ENCODE measurements at places on chromosomes 1 and 21. TPM values are rescaled to one million over a fixed set of nuclear protein-coding genes. Genes with fewer than 3 reads are reported as not detected.
A peak's percentile ranks its signal among the peaks of the same experiment; 100 is the strongest.

- DNase-seq = no peak
- H3K4me1 ChIP-seq = no peaks in the 10 kb centered on the region
- H3K4me3 ChIP-seq = peak overlapping the region; percentile 41
- no peaks in the 10 kb centered on the region for H3K27me3 ChIP-seq
- H3K27ac ChIP-seq = peak overlapping the region; percentile 84
- H3K36me3 ChIP-seq = no peaks in the 10 kb centered on the region
Measured at GRCh38 chr1:230753191-230753585, 6.0 kb downstream of the CAPN9 start.

- H3K4me1 ChIP-seq = no peaks in the 10 kb centered on the region
- H3K36me3 ChIP-seq = no peaks in the 10 kb centered on the region
- H3K4me3 ChIP-seq = no peak overlapping the region
- no peak for DNase-seq
- H3K27ac ChIP-seq = no peak overlapping the region
- no peaks in the 10 kb centered on the region for H3K27me3 ChIP-seq
Measured at GRCh38 chr1:235442788-235443429, 61.3 kb downstream of the B3GALNT2 start.

- DNase-seq = no peak
- H3K36me3 ChIP-seq = no peaks in the 10 kb centered on the region
- no peaks in the 10 kb centered on the region for H3K4me1 ChIP-seq
Measured at GRCh38 chr21:39662411-39662953, 49.7 kb downstream of the B3GALT5 start.

- H3K27me3 ChIP-seq = no peaks in the 10 kb centered on the region
- H3K27ac ChIP-seq = no peak overlapping the region
- H3K36me3 ChIP-seq = no peaks in the 10 kb centered on the region
- H3K4me1 ChIP-seq = no peaks in the 10 kb centered on the region
- H3K4me3 ChIP-seq = no peak overlapping the region
Measured at GRCh38 chr1:2927393-2928360, 93.6 kb upstream of the ACTRT2 start.

GRCh38 chr1:199157494-199157893, 518.7 kb downstream of the PTPRC start:
- no peaks in the 10 kb centered on the region for H3K4me1 ChIP-seq
- H3K4me3 ChIP-seq = no peak overlapping the region
- no peak for DNase-seq
- no peaks in the 10 kb centered on the region for H3K27me3 ChIP-seq
- H3K27ac ChIP-seq = no peak overlapping the region

GRCh38 chr1:31939484-31940329, 1.5 kb upstream of the PTP4A2 start:
- H3K4me1 ChIP-seq = peaks cover 6% of the 10 kb centered on the region
- DNase-seq = peak; percentile 60
- H3K27ac ChIP-seq = peak overlapping the region; percentile 90
- H3K4me3 ChIP-seq = no peak overlapping the region
- no peaks in the 10 kb centered on the region for H3K36me3 ChIP-seq

DNA sequence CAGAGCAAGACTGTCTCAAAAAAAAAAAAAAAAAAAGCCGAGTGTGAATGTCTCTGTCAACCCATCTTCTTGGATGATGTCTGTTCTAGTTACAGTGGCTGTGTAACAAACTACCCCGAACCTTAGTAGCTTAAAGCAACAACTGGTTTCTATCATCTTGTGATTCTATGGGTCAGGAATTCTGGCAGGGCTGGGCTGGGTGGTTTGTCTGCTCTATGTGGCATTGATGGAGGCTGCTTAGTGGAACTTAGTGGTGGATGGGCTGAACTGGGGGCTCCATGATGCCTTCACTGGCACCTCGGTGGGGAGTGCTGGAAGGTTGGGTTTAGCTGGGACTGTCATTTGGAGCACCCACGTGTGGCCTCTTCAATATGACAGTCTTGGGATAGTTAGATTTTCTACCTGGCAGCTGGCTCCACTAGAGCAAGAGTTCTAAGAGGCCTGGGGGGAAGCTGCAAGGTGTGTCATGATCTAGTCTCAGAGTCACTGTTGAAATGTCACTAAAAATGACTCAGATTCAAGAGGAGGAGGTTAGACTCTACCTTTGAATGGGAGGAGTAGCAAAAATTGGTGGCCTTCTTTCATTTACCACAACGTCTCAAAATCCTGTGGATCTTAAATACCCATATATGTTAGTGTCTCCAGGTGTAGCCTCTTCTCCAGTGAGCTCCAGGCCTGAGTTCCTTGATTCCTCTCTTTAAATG, 18.6 kb downstream of the ACOT11 start:
- no peaks in the 10 kb centered on the region for H3K36me3 ChIP-seq
- no peak overlapping the region for H3K27ac ChIP-seq
- no peak overlapping the region for H3K4me3 ChIP-seq
- no peak for DNase-seq
- no peaks in the 10 kb centered on the region for H3K4me1 ChIP-seq

- no peaks in the 10 kb centered on the region for H3K36me3 ChIP-seq
- H3K4me1 ChIP-seq = no peaks in the 10 kb centered on the region
- H3K4me3 ChIP-seq = no peak overlapping the region
- DNase-seq = no peak
- no peak overlapping the region for H3K27ac ChIP-seq
Measured at GRCh38 chr1:157983787-157984186, 9.7 kb upstream of the KIRREL1 start.

GRCh38 chr1:30046751-30047150, 676.6 kb downstream of the MATN1 start:
- H3K4me3 ChIP-seq = no peak overlapping the region
- H3K27ac ChIP-seq = no peak overlapping the region
- no peaks in the 10 kb centered on the region for H3K4me1 ChIP-seq
- no peaks in the 10 kb centered on the region for H3K27me3 ChIP-seq

DNA sequence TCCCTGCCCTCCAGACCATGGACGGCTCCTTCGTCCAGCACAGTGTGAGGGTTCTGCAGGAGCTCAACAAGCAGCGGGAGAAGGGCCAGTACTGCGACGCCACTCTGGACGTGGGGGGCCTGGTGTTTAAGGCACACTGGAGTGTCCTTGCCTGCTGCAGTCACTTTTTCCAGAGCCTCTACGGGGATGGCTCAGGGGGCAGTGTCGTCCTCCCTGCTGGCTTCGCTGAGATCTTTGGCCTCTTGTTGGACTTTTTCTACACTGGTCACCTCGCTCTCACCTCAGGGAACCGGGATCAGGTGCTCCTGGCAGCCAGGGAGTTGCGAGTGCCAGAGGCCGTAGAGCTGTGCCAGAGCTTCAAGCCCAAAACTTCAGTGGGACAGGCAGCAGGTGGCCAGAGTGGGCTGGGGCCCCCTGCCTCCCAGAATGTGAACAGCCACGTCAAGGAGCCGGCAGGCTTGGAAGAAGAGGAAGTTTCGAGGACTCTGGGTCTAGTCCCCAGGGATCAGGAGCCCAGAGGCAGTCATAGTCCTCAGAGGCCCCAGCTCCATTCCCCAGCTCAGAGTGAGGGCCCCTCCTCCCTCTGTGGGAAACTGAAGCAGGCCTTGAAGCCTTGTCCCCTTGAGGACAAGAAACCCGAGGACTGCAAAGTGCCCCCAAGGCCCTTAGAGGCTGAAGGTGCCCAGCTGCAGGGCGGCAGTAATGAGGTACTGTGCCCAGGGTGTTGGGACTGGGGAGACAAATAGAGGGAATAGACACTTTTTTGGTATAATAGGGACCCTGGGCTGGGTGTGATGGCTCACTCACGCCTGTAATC, 1.0 kb downstream of the ZBTB48 start:
- no peaks in the 10 kb centered on the region for H3K36me3 ChIP-seq
- no peak for DNase-seq
- no peaks in the 10 kb centered on the region for H3K27me3 ChIP-seq
- peak overlapping the region; percentile 97 for H3K27ac ChIP-seq
- peaks cover 6% of the 10 kb centered on the region for H3K4me1 ChIP-seq

GRCh38 chr1:79903321-79903720, 896.8 kb upstream of the ADGRL4 start:
- no peak overlapping the region for H3K4me3 ChIP-seq
- H3K27ac ChIP-seq = no peak overlapping the region
- no peaks in the 10 kb centered on the region for H3K27me3 ChIP-seq
- H3K36me3 ChIP-seq = no peaks in the 10 kb centered on the region

DNA sequence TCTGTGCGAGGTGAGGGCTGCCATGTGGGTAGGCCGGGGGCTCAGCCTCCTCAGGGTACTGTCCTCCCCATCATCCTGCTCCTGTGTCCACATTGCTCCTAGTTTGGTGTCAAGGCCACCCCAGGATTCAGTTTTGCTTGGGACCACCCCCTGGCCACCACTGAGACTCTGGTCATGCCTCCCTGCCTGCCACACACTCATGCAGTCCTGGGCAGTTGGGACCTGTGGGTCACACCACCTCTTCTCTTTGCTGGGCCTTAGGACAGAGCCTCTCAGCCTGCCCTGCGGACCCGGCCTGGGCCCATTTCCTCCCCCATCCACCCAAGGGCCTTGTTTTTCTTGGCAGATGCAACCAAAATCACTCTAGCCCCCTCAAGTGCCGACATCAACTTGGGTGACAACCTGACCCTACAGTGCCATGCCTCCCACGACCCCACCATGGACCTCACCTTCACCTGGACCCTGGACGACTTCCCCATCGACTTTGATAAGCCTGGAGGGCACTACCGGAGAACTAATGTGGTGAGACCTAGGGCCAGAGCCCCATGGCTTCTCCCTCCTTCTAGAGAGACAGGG, 19.4 kb downstream of the TMEM81 start:
- no peak overlapping the region for H3K27ac ChIP-seq
- no peaks in the 10 kb centered on the region for H3K36me3 ChIP-seq
- no peak overlapping the region for H3K4me3 ChIP-seq

DNA sequence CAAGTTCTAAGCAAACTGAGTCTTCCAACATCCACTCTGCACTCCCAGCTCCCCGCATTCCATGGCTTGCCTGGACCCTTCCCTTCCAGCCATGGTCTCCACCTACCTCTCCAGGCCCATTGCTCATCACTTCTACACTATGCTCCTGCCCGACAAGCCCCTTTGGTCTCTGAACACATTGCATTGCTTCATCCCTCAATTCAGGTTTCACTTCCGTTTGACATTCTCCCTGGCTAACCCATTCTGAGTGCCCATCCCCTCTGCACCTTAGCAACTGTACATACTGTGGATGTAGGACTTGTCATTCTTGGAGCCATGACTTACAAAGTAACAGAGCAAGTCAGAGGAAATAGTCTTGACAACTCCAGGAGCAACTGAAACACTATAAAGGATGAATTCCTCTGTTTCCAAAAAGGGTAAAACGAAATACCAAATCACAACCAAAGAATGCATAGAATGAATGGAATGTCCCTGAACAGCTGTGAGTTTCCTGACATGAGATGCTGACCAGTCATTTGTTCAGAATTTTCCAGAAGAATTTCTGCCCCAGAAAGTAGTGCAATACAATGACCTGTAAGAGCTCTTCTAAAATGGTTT, 66.7 kb downstream of the KCNJ6 start:
- H3K27me3 ChIP-seq = peaks cover 18% of the 10 kb centered on the region
- H3K4me3 ChIP-seq = no peak overlapping the region
- no peaks in the 10 kb centered on the region for H3K36me3 ChIP-seq
- H3K4me1 ChIP-seq = no peaks in the 10 kb centered on the region

DNA sequence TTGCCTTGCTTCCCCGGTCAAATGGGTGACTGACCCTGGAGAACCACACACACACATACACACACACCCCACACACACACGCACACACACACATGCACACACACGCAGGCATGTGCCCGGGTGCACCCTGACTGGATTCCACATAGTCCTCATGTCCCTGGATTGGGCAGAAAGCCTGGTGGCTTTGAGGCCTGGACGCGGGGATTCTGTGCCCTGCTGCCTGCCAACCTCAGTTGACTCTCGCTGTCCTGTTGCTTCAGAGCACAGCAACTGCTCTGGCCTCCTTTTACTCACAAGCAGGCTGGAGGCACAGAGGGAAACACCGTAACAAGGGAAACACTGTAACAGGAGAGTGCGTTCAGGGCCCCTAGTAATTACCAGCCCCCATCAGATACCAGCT, 6.4 kb downstream of the RORC start:
- H3K36me3 ChIP-seq = no peaks in the 10 kb centered on the region
- H3K4me3 ChIP-seq = no peak overlapping the region
- DNase-seq = no peak
- H3K4me1 ChIP-seq = peaks cover 15% of the 10 kb centered on the region
- no peaks in the 10 kb centered on the region for H3K27me3 ChIP-seq

DNA sequence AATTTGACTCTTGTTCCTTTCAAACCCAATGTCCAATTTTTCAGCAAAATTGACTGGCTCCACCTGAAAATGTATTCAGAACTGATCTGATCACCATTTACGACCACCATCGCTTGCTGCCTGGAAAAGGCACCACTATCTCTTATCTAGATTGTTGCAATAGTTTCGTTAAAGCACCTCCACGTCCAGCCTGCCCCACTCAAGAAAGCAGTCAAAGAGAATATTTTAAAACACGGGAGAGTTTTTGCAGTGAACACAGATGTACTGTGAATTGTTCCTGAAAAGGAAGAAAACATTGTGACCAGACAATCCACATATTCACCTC, 4.0 kb upstream of the OR11L1 start:
- DNase-seq = no peak
- no peaks in the 10 kb centered on the region for H3K4me1 ChIP-seq
- H3K27me3 ChIP-seq = no peaks in the 10 kb centered on the region
- H3K36me3 ChIP-seq = no peaks in the 10 kb centered on the region
- H3K4me3 ChIP-seq = no peak overlapping the region
- H3K27ac ChIP-seq = no peak overlapping the region

The CHI3L2 gene
- 14.1 TPM for total RNA-seq

The SPATA46 gene
- not detected for total RNA-seq

The LUZP1 gene
- 21.0 TPM for total RNA-seq

The UTS2 gene
- total RNA-seq = not detected

The CELA3B gene
- not detected for total RNA-seq

The CIART gene
- total RNA-seq = 2.6 TPM

The HSD3B1 gene
- total RNA-seq = not detected

The ARF1 gene
- total RNA-seq = 263 TPM

The KIFAP3 gene
- total RNA-seq = 41.1 TPM

The CCDC30 gene
- 15.4 TPM for total RNA-seq

The RIPPLY3 gene
- 0.16 TPM for total RNA-seq

The NFASC gene
- total RNA-seq = 19.5 TPM

The OR2L3 gene
- total RNA-seq = 0.15 TPM

The CLDN8 gene
- 0.16 TPM for total RNA-seq

All from breast epithelium (tissue), 4 donors.